ENCODE measurements at places on chromosomes 12 and 14. TPM values are rescaled to one million over a fixed set of nuclear protein-coding genes. Genes with fewer than 3 reads are reported as not detected.

- DNase-seq: no peak
Observed at GRCh38 chr12:96416033-96416799, 16.0 kb upstream of the CDK17 start.

DEGS2 gene
- total RNA-seq: 0.40 TPM

PCK2 gene
- total RNA-seq: 69.4 TPM

DNA sequence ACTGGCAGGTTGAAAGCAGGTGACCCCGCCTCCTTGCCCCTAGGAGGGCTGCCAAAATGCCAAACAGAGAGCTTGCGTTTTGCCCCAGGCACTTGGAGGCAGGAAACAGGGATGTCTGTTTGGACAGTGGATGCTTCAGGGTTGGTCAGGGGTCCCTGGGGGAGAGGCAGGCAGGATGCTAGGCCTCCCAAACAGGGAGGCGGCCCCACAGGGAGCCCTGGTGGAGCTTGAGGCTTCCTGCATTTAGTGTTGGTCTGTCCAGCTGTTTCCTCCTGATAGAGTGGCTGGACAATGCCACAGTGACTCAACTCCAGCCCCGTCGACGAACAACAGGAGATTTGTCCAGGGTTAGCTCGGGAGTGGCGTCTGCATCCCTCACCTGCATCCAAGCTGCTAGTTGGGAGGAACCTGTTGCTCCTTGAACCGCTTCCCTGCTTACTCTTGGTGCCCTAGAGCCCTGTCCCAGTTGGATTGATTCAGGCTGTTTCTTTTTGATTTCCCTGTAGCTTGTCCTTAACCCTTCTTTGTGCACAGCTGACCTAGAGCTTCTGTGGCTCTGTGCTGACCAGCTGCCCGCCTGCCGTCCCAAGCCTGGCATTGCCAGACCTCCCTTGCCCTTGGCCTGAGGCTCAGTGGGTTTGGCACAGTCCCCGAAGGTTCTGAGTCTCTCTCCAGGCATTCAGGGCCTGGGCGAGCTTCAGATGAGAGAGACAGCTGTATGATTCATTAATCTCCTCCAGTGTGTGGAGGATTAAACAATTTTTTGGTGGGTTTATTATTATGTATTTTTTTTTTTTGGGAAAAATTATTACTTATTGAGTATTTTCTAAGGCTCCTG is 45.9 kb downstream of the TSPAN9 start:
- DNase-seq: no peak

TEX52 gene
- total RNA-seq: not detected

SERPINA9 gene
- total RNA-seq: not detected

KRT8 gene
- total RNA-seq: 4.2 TPM

GRCh38 chr12:132489078-132489601 is 811 bp upstream of the FBRSL1 start:
- DNase-seq: peak; percentile 52

DNA sequence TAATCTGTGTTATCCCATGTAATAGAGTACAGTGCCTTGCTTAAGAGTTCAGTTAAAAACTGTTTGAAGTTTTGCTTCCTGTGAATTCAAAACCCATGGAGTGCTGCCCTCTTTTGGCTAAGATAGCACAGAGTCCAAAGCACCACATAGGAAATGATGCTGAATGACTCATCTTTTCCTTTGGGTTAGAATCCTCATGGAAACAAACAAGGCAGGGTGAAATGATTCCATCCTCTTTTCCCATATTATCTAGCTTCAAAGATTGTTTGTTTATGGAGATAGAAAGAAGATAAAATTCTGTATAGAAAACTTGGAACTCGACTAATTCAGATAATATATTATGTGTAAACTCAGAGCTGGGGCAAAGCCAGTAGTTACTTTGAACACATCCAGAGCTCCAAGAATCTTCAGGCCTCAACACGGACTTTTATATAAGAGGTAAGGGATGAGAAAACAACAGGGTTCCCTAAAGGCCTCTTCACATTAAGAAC is 87.4 kb downstream of the OTOGL start:
- DNase-seq: no peak

- no peak for DNase-seq
Observed at GRCh38 chr14:104219731-104220214, 81.4 kb downstream of the KIF26A start.

SNX6 gene
- total RNA-seq: 59.4 TPM

MANSC4 gene
- total RNA-seq: not detected

- no peak for DNase-seq
Observed at GRCh38 chr12:89932954-89933353, 224.3 kb upstream of the ATP2B1 start.

DNA sequence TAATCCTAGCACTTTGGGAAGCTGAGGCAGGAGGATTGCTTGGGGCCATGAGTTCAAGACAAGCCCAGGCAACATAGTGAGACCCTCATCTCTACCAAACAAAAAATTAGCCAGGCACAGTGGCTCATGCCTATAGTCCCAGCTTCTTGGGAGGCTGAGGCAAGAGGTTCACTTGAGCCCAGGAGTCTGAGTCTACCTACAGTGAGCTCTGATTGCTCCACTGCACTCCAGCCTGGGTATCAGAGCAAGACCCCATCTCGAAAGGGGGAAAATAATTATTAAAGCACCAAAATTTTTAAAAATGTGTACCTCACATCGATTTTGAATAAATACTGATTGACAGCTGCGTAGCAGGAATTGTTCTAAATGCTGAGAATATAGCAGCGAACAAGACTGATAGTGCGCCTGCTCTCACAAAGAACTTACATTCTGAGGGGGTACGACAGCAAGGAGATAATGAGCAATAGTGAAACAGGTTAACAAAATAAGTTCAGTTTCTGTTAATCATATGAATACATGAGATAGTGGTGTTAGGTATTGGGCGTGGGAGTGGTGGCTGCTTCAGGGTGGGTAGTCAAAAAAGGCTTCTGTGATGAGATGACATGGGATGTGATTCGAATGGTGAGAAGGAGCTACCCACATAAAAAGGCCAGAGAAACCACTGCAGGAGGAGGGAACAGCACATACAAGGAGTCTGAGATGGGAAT is 19.6 kb downstream of the HCFC2 start:
- DNase-seq: no peak

- no peak for DNase-seq
Observed at GRCh38 chr12:85036234-85036707, at the start of the genes LRRIQ1 and TSPAN19. Gene LRRIQ1 (plus strand): TSS chr12:85036351. CDS start chr12:85038177, 1,826 bp downstream. Gene TSPAN19 (minus strand): TSS chr12:85036277. CDS start chr12:85029946, 6,331 bp downstream.

DNA sequence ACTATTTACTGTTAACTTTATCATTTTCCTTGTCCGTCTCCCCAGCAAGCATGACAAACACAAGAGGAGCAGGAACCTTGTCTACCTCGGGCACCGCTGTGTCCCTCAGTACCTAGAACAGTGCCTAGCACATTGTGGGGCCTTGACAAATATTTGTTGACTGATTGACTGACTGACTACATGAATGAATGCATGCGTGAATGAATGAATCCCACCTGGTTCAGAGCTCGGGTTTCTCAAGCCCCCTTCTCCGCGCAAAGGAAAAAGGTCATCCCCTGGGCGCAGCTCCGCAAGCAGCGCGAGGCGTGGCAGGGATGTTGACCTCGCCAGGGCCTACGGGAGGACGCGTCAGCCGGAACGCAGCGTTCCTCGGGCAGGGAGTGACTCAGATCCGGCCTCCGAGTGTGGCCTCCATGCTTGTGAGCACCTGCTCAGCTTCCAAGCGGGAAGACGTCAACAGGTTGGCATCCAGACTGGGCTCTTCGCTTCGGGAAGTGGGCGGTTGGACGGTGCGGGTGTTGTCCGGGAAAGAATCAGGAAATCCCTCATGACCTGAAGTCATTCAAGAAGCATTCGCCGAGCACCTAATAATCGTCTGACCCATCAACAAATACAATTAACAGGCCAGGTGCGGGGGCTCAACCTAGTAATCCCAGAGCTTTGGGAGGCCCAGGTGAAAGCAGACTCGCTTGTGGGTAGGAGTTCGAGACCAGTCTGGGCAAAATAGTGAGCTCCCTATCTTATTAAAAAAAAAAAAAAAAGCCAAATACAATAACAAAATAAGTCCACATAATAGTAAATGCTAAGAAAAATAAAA is 13.9 kb upstream of the UBC start:
- peak; percentile 41 for DNase-seq

TMPRSS12 gene
- not detected for total RNA-seq

- DNase-seq: no peak
Observed at GRCh38 chr14:69547701-69548348, 26.8 kb downstream of the CCDC177 start.

CISTR gene
- total RNA-seq: not detected

KDM2B gene
- total RNA-seq: 51.8 TPM

INSM2 gene
- total RNA-seq: not detected

- no peak for DNase-seq
Observed at GRCh38 chr12:2214411-2214810, 161.6 kb downstream of the CACNA1C start.

GRCh38 chr14:84456946-84457345 is 1073.0 kb upstream of the FLRT2 start:
- DNase-seq: no peak

DNA sequence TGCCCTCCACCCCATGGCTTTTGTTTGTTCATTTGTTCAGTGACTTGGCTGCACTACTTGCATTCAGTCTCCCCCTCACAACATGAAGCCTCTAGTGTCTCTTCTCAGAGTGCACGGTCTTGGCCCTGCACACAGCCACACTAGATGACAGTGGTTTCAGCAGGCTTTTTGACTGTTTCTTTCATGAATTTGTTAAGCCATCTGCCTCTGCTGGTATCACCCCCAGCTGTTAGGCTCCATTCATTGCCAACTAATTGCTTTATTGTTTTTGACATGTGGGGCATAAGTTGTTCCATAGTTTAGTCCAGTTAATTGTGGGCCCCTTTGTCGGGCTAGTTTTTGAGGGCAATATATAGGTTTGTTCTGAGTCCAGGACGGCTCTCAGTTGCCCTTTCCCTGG is 18.8 kb downstream of the OS9 start:
- DNase-seq: no peak

TAS2R7 gene
- total RNA-seq: not detected

DNA sequence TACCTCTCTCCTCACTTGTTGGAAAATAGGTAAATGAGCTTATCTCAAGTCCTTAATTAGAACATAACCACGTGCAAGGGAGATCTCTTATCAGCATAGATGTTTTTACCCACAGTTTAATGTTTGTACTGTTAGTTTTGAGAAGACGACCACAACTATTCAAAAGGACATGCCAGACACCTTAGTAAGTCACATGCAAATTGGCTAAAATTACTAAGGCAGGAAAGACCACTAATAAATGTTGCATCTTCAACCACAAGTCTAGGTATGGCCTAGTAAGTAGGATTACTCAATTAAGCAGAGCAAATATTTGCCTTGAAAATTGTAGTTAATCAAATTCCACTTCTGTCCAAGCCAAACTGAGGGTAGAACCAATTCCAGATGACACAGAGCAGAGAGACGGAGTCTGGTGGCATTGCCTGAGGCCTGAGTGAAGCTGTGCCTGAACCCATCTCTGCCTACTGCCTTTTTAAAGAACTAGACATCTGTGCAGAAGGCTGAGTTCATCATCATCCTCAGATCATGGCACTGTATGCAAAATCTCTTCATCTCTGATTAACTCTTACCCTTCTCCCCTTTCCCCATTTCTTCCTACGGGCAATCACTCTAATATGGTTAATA is 29.7 kb upstream of the CHST11 start:
- DNase-seq: no peak

RNASE4 gene
- total RNA-seq: 0.18 TPM

KIAA0586 gene
- 8.4 TPM for total RNA-seq

NEUROD4 gene
- not detected for total RNA-seq

AKAP3 gene
- total RNA-seq: 0.65 TPM

DNA sequence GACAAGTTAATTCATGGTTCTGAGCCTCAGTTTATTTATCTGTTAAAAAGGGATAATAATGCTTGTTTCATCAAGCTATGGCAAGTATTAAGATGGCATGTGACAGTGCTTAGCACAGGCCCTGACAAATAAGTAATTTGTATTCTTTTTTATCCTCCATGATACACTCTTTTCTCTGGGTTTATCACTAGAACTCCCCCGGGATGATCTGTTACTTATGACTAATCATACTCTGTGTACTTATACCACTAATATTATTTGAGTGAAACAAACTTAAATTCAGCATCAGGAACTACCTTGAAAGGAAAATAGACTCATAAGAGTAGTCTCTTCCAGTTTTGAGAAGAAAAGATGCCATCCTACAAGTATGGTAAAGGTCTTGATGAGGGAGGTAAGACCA is 283.8 kb downstream of the PAWR start:
- no peak for DNase-seq

DNA sequence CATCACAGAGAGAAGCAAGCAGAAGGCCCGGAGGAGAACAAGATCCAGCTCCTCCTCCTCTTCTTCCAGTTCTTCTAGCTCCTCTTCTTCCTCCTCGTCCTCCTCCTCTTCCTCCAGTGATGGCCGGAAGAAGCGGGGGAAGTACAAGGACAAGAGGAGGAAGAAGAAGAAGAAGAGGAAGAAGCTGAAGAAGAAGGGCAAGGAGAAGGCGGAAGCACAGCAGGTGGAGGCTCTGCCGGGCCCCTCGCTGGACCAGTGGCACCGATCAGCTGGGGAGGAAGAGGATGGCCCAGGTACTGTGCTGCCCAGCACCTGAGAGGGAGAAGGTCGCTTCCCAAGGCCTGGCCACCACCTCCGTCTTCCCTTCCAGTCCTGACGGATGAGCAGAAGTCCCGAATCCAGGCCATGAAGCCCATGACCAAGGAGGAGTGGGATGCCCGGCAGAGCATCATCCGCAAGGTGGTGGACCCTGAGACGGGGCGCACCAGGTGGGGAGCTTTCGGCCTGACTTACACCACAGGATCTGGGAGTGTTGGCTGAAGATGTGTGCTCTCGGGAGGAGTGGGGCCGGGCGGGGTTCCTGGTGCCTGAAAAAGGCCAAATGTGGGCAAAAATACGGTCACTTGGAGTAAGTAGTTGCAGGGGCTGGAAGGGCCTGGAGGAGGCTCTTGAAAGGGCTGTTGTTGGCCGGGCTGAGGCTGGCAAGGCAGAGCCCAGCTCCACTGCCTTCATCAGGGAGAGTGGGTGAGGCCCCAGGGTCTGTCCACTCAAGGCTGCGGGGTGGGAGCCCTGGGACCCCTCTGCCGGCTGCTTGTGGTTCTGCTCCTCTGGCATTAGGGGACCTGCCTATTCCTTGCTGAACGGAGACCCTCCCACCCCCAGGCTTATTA is 1.4 kb downstream of the ARL6IP4 start:
- no peak for DNase-seq

GRCh38 chr12:16610743-16611142 is 4.8 kb upstream of the LMO3 start:
- DNase-seq: no peak

PIWIL1 gene
- not detected for total RNA-seq

DNA sequence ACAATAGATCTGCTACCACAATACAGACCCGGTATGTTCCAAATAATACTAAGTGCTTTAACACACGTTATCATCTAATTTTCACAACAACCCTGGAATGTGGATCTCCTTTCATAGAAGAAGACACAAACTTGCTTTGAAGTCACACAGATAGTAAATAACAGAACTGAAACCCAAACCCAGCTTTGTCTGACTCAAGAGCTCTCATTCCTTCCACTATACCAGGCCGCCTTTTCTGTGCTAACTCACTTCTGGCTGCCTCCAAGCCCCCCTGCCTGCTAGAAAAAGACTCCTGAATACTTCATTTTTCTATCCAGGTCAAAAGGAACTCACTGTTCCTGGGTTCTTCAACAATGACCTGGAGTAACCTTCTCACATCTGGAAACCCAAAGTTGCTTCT is 37.8 kb downstream of the PRPF40B start:
- no peak for DNase-seq

- DNase-seq: peak; percentile 89
Observed at GRCh38 chr14:76977793-76978720, 50.5 kb downstream of the IRF2BPL start.

GRCh38 chr12:42039176-42039575 is 105.5 kb downstream of the GXYLT1 start:
- DNase-seq: no peak

Measured in activated T-cell treated with anti-CD3 and anti-CD28 coated beads, Interleukin-2, amount 50 U/mL, for 4 hours (primary cell).